Vein endothelial cell (primary cell): ENCODE measurements at places on chromosomes 16 and 17. TPM values are rescaled to one million over a fixed set of nuclear protein-coding genes. Genes with fewer than 3 reads are reported as not detected.

Gene DHRS7C
- not detected in 2 replicates for total RNA-seq

Gene KRTAP2-2
- not detected in 2 replicates for total RNA-seq

Gene ABCA9
- total RNA-seq = 6.4 and 8.5 TPM in 2 replicates

Gene ADGRG1
- 58.5 and 88.1 TPM in 2 replicates for total RNA-seq

Gene AGRP
- total RNA-seq = not detected in 2 replicates

Gene ERBB2
- total RNA-seq = 2.8 and 5.6 TPM in 2 replicates
